ENCODE measurements at places on chromosomes 3 and 15.

DNA sequence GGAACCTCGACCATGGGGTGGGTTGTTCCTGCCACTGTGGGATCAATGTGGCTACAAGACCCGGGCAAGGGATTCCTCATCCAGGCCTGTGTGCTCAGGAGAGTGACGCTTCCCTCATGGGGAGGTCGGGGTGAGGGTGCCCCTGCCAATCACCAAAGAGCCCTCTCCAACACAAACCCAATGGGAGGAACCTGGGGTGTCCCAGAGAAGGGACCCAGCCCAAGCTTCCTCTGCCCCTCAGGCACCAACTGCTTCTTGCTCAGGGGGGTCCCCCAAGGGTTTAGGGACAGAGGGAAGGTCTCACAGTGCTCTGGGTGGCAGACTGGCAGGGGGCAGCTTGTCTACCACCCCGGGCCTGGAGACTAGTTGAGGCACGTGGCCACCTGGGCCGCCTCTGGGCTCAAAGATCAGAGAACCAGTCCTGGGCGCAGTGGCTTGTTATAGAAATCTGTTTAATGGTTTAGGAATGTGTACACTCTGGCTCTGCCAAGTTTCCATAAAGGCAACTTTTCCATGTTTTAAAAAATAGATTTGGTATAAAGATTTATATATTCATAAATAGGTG lies 26.6 kb downstream of the GP9 start:
- DNase-seq, result no peak

DNA sequence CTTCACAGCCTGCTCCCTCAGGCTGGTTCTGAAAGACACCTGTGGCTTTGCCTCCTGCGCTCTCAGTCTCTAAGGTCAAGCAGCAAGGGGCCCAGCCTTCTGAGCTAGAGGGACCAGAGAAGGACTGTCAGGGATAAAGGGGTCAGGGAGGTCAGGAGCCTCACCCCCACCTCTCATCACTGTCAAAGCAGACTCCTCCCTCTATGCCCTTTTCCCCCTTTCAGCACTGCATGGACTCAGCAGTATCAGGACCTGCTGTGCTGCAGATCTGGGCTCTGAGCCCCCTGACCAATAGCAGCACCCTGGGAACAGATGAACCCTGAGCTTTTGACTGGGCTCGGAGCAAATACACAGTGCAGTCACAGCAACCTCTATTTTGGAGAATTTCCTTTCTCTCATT lies 3.2 kb upstream of the BMF start:
- no peak for DNase-seq

DNA sequence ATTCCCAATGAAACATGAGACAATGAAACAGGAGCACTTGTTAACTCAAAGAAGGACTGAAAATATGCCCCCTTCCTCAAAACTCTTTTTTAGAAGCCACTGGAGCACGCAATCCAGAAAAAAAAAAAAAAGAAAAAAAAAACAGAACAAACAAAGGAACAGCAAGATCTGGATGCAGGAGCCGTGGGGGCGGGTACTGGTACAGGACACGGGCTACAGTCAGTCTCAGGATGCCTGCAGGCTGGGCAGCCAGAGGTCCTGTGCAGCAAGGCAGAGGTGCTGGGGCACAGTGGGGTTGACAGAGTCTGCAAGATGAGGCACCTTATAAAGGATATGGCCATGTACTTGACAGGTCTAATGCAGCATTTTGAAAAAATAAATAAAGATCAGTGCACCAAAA lies 22.3 kb upstream of the ALDH1L1 start:
- no peak for DNase-seq

DNA sequence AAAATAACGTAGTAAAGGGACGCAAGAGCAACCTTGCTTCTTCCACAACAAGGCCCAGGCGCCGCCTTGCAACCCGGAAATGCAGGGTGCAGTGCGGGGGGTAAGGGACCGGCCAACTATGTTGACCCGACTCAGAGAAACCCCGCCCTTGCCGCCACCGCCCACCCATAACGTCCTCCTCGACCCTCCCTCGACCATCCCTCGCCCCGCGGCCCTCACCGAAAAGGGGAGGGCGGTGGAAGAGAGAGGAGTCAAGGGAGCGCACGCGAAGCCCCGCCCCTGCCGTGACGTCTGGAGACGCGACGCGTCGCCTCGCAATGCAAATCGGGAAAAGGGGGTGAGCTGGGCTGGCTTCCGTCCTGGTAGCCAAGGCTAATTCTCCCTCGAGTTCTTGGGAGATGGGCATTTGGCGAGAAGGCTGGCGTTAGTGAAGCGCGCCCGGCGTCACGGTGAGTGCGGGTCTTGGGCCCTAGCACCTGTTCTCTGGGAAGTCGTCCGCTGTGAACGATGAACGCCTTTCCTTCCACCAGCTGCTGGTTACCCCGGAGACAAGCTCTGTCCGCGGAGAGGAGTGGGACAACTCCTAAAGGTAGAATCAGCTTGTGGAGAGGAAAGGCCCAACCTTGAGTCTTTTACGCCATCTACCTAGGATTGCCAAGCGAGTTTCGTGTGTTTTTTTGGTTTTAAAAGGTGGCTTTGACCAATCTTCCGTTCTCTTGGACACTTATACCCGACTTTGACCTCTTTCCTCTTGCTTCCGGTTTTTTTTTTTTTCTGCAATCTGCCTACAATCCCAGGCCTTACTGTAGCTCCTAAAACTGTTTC lies at the start of gene USP8:
USP8 (plus strand) TSS at position 340 of the 825 bp plus-strand sequence. CDS start 14,669 bp downstream, outside the sequence.
- peak; percentile 96 for DNase-seq

GRCh38 chr15:68014219-68014618 lies 39.9 kb upstream of the PIAS1 start:
- DNase-seq, result no peak

- DNase-seq, result peak; percentile 65
Measured at GRCh38 chr15:41561777-41562145, 2.7 kb downstream of the TYRO3 start.

GRCh38 chr3:46065294-46065705 lies 38.0 kb upstream of the XCR1 start:
- DNase-seq, result no peak

DNA sequence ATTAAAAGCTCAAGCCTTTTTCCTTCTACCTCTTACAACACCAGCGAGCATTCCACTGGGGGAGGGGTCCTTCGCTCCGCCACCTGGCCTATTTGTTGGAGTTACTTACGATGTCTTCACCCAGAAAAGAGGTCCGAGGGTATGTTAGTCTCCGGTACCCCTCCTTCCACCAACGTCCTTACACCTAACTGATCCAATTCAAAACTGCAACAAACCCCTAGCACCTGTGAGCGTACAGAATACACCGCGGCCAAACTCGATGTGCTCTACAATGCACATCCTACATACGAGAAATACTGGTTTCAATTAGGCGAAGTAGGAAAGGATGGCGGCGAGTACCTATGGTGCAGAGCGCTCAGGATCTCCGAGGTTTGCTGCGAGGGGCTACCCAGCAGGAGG lies 944 bp downstream of the SLITRK3 start:
- DNase-seq, result no peak

DNA sequence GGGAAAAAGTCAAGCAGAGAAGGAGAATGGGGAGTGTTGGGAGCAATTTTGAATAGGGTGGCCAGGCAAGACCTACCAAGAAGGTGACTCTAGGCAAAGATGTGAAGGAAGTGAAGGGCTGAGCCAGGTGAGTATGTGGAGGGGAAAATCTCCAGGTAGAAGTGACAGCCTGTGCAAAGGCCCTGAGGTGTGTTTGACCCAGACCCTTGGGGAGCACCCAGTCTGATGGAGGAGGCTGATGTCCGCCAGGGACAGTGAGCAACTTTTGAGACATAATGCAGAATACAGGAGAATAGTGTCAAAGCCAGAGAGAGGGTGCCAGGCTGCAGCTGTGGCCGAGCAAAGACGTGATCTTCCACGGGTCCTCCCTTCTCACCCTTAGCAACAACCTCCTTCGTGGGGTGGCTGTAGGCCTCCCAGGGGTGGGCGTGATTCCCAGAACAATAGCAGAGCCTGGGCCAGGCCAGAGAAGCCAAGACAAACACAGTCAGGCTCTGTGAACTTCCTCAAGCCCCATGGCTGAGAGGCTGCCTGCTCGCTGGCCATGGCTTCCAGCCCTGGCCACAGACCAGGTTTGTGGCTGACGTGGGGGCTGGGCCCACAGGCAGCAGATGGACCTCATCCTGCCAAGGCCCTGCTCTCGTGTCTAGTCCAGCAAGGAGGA lies 58.1 kb downstream of the SLC6A6 start:
- DNase-seq, result peak; percentile 35

DNA sequence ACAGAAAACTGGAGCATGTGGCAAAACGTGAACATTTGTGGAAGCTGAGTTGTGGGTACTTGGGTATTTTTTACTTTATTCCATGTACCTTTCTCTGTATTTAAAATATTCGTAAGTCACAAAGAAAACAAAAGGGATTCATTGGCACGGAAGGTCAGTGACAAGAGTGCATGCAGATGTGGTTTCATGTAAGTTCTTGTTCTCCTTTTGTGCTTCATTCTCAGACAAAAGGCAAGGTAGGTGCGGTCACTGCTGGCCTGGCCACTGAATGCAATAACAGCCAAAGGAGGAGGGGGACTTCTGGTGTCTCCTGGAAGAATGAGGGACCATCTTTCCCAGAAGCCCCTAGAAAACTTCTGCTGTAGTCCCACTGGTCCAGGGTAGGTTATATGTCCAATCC lies 200.0 kb upstream of the TOPAZ1 start:
- no peak for DNase-seq

- DNase-seq, result no peak
Measured at GRCh38 chr15:39493424-39494067, 87.3 kb upstream of the THBS1 start.

- no peak for DNase-seq
Measured at GRCh38 chr15:42313463-42313862, 40.2 kb upstream of the TMEM87A start.
